Stimulated activated CD8-positive, alpha-beta memory T cell treated with anti-CD3 and anti-CD28 coated beads, Interleukin-4, amount 100 ng/mL, for 4 hours (primary cell): ENCODE measurements at places on chromosomes 5 and 9.

GRCh38 chr9:83622433-83622938 lies 457 bp upstream of the IDNK start:
- no peak for DNase-seq

- no peak for DNase-seq
Observed at GRCh38 chr5:149364719-149365118, 6.9 kb downstream of the PCYOX1L start.

GRCh38 chr5:37807015-37807414 lies 32.8 kb downstream of the GDNF start:
- DNase-seq, result no peak

GRCh38 chr5:57431759-57432158 lies 50.9 kb downstream of the ACTBL2 start:
- DNase-seq, result no peak

- DNase-seq, result no peak
Observed at GRCh38 chr5:14706615-14707021, 42.1 kb downstream of the OTULIN start.

DNA sequence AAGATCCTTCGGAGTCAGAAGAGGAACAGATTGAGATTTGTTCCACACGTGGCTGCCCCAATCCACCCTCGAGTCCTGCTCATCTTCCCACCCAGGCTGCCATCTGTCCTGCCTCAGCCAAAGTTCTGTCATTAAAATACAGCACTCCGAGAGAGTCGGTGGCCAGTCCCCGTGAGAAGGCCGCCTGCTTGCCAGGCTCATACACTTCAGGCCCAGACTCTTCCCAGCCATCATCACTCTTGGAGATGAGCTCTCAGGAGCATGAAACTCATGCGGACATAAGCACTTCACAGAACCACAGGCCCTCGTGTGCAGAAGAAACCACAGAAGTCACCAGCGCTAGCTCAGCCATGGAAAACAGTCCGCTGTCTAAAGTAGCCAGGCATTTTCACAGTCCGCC lies 85.9 kb downstream of the GOLPH3 start:
- no peak for DNase-seq

GRCh38 chr5:134273642-134274395 lies 47.9 kb upstream of the PPP2CA start:
- no peak for DNase-seq

GRCh38 chr9:18676525-18676924 lies 202.6 kb downstream of the ADAMTSL1 start:
- no peak for DNase-seq

- no peak for DNase-seq
Observed at GRCh38 chr9:32508728-32509127, 17.3 kb downstream of the RIGI start.

DNA sequence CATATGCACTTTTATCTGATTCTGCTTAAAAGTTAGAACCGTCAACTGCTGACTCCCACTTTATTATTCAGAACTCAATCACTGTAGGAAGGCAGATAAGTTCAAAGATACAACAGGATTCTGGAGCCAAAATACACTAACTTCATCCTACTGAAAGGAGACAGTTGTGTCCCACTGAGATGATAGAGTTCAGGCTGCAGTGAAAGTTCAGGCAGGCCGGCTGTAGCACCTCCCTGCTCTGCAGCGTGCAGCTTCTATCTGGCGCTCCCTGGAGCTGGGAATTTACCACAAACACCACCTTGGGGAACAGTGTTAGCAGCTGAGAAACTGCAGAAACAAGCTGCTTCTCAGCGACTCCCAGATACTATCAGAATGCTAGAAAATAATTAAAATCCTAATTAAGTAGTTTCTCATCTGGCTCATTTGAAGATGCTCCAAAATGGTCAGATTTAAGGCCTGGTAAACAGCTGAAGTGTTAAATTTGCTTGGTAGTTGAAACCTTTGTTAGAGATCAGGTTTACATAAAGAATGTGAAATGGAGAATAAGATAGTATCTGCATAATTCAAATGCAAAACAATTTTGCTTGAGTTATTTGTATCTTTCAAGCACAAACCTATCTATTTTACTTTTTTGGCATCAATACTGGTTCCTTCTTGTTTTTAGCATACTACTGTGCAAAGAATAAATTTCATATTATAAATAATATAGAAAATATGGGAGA lies 52.3 kb upstream of the CNTLN start:
- DNase-seq, result no peak

DNA sequence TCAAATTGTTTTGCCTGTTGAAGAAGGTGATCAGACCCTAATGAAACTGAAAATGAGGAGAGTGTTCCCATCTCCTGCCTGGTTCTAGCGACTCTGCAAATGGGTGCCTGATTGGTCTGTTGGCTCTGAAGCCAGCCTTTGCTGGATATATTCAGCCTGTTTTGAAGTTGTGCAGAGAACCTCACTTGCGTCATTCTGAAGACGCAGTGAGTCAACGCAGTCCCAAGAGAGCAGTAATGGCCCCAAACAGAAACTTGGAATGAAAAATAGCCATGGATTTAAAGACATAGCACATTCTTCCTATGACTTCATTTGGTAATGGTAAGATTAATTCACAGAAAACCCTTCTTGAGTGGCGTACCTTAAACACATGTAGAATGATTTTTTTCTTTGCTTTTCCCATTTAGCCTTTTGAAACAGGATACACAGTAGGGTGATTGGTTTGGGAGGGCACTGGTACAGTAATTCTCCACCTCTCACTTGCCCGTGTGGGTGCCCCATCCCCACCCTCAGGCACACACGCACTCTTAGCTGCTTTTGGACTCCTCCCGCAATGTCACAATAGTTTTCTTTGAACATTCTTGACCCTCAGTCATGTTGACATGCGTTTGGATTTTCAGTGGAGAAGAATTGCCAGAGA lies 54.1 kb upstream of the ABL1 start:
- DNase-seq, result no peak

GRCh38 chr9:134007150-134007549 lies 15.0 kb upstream of the VAV2 start:
- DNase-seq, result no peak

- no peak for DNase-seq
Observed at GRCh38 chr9:72982146-72982799, 29.4 kb upstream of the ALDH1A1 start.

DNA sequence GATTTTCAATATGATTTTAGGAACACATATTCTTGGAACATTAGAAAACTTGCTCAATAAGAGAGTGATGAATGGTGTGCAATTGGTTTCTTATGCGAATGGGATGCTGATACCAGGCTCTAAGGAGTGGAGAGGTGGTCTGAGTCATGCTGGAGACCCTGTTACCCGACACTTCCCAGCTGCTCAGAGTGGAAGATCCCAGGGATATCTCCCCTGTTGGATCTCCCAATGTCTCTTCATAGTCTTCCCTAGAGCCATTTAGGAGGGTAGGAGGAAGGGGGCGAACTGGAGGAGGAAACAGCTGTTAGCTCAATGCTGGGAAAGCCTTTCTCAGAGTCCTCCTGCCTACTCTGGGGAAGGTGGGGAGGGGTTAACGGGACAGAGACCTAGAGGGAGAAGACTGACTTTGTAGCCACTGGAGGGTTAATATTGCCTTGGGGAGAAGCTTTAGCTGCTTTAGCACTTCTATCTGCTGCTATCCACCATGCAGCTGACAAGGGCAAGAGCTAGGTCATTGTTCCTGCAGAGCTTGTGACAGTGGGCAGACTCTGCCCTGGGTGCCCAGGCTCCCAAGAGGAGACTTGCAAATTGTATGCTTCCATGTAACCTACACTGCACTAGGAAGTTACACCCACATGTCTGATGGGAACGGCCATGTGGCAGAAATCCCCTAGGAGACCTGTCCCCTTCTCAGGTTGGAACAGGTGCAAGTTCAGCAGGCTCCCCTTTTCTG lies 301.0 kb downstream of the GADD45G start:
- DNase-seq, result no peak
